Activated T-helper 1 cell treated with Interleukin-2 at 50 U/mL for 16 hours (primary cell): ENCODE measurements at places on chromosomes 13 and 19.

- DNase-seq = peak; percentile 70
These were observed 22.6 kb downstream of the FBXL12 start for GRCh38 chr19:9796113-9796773.

GRCh38 chr13:93080587-93080986 lies 146.0 kb upstream of the GPC6 start:
- DNase-seq = no peak

GRCh38 chr19:55251341-55252081 lies 7.3 kb downstream of the PPP6R1 start:
- no peak for DNase-seq

- no peak for DNase-seq
These were observed 15.8 kb downstream of the PLIN4 start for GRCh38 chr19:4502282-4503131.

- no peak for DNase-seq
These were observed 68.8 kb downstream of the LMO7 start for GRCh38 chr13:75704927-75705288.

DNA sequence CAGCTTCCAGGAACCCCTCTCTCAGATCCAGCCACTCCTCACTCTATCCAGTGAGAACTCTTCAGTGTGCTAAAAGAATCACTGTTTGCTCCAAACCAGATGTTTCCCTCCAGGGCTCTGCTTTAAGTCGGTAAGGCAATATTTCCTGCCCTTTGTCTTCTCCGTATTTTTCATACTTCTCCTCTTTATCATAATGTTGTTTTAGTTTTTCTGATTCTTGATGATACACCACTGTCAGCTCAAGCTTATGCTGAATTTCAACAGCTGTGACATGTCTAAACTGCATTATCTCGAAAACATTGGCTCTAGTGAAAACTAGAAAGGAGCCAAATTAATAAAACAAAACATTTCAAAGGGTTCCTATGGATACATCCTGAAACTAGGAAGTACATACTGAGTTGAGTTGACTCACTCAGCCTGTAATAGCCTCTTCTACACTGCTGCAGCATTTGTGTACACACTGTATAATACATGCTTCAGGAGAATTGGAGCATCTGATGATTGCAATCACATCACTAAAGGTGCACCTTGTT lies 39.8 kb downstream of the GPR180 start:
- no peak for DNase-seq

- no peak for DNase-seq
These were observed 7.0 kb downstream of the BLVRB start for GRCh38 chr19:40458597-40458974.

GRCh38 chr13:40552895-40553294 lies 113.5 kb downstream of the FOXO1 start:
- DNase-seq = no peak

- DNase-seq = no peak
These were observed 23.7 kb upstream of the TFDP1 start for GRCh38 chr13:113560645-113561416.

DNA sequence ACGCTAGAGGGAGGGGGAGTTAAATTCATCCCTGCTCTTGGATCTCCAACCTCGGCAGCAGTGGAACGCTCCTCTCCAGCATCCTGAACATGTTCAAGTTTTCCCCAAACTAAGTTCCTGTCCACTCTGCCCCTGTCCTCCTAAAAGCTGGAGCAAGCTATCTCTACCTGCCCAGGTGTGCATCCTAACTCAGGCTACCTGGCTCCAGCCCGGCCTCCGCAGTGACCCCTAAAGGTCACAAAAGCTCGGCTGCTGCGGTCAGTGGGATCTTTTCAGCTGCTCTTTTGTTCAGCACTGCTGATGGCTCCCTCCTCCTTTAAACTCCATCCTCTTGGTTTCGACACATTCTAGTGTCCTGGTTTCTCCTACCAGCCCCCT lies 1.4 kb downstream of the DCUN1D2 start:
- no peak for DNase-seq

DNA sequence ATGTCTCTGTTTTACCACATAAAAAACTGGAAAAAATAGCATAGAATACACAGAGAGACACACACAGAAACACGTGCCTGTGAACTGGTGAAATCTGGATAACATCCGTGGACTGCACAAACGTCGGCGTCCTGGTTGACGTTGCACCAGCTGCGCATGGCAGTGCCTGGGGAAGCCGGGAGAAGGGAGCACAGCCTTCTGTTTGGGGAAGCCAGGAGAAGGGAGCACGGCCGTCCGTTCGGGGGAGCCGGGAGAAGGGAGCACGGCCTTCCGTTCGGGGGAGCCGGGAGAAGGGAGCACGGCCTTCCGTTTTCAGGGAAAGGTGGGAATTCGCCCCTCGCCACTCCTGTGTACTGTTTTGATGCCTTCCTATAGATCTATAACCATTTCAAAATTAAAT lies 63.8 kb upstream of the C13orf46 start:
- DNase-seq = no peak

DNA sequence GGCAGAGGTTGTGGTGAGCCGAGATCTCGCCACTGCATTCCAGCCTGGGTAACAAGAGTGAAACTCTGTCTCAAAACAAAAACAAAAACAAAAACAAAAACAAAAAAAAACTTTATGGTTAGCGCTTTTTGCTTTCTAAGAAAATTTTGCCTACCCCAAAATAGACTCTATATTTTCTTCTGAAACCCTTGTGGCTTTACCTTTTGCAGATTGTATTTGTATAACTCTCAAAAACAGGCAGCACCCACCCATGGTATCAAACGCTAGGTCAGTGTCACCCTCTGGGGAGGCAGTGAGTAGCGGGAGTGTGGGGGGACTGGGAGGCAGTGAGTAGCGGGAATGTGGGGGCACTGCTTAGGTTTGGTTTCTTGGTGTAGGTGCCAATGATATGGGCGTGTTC lies 7.5 kb upstream of the SLC39A3 start:
- DNase-seq = no peak

DNA sequence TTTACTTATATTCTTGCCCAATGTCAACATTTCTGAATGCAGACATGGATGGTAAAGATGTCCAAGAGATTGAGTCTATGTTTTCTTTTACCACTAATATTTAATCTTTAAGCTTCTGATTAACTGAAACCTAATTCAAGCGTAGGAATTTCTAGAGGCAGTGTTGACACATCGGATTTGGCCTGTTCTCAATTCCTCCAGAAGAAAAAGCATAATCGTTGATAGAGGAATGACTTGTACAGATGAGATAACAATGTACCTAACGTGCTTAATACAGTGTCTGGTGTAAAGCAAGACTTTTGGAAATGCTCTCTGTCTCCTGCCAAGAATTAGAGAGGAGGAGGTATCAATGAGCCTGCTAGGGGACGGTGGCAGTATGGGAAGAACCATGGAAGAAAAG lies 35.2 kb downstream of the SLC15A1 start:
- DNase-seq = no peak

GRCh38 chr19:15282311-15282705 lies 50.0 kb downstream of the BRD4 start:
- DNase-seq = no peak

GRCh38 chr19:39401549-39402345 lies 4.9 kb upstream of the ZFP36 start:
- DNase-seq = peak; percentile 77

DNA sequence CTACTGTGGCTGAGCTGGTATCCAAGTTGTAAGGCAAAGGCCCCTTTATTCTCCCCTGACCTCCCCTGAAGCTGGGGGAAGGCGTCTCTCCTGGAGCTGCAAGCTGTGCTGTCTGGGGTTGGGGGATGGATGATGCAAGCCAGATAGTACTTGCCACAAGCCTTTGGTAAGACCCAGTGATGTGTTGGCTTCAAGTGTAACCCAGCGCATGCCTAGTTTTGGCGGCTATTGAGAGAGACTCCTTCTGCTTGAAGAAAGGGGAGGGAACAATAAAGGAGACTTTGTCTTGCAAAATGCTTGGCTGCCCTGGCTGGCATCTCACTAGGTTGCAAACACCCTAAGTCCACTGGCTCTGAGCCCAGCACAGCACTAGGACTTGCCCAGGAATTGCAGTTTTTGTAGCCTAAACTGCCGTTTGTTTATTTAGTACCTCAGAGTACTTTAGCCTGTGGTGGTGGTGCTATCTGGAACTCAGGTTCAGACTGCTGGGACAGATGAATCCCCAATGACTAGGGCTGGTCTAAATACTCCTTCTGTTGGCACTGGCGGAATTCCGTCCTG lies 108.2 kb downstream of the TNFSF13B start:
- DNase-seq = no peak

DNA sequence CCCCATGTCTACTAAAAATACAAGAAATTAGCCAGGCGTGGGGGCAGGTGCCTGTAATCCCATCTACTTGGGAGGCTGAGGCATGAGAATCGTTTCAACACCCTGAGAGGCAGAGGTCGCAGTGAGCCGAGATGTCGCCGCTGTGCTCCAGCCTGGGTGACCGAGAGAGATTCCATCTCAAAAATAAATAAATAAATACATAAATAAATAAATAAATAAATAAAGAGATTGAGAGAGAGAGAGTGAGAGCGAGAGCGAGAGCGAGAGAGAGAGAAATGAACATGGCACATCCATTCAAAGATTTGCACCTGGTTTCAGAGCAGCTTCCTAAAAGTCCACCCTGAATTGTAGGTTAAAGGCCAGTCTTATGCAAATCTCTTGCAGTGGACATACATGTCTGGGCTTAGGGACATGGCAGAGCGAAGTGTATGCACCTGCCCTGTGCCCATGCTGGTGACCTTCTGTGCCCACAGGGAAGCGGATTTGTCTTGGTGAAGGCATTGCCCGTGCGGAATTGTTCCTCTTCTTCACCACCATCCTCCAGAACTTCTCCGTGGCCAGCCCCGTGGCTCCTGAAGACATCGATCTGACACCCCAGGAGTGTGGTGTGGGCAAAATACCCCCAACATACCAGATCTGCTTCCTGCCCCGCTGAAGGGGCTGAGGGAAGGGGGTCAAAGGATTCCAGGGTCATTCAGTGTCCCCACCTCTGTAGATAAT lies 42.3 kb upstream of the CYP2B6 start:
- no peak for DNase-seq

DNA sequence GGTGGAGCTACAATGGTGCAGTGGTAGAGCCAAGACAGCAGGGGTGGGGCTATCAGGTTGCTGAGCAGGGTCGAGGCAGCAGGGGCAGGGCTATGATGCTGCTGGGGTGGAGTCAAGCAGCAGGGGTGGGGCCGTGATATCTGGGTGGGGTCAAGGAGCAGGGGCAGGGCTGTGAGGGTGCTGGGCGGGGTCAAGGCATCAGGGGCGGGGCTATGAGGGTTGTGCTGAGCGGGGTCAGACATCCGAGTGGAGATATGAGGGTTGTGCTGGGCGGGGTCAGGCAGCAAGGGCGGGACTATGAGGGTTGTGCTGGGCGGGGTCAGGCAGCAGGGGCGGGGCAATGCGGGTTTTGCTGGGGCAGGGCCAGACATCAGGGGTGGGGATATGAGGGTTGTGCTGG lies 14.7 kb downstream of the HCN2 start:
- no peak for DNase-seq

- DNase-seq = no peak
These were observed 1.2 kb upstream of the PLEKHF1 start for GRCh38 chr19:29663861-29664752.

DNA sequence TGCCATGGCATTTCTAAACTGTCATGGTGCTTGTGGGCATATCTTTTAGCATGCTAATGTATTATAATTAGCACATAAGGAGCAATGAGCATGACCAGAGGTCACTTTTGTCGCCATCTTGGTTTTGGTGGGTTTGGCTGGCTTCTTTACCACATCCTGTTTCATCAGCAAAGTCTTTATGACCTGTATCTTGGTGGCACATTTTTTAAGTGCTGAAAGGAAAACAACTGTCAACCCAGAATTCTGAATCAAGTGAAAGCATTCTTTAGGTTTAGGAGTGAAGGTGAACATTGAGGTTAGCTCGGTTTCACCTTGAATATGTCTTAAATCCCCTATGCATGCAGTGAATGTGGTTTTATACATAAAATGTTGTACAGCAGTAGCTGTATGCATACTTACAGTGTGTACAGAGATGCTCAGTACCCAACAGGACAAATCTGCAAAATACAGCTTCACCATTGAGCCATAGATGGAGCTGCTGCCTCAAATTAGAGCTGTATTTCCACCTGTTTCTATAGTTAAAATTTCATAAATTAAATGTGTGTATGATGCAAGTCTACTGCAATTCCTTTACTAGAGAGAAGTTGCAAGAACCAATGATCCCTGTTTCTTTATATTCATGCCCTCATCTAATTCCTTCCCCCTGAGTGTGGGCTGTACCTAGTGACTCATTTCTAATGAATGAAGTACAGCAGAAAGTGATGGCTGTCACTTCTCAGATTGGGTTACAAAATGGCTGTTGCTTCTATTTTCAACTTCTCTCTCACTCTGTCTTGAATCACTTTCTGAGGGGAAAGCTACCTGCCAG lies 25.2 kb upstream of the IGSF23 start:
- DNase-seq = no peak

GRCh38 chr13:20136781-20137703 lies 23.8 kb downstream of the GJA3 start:
- no peak for DNase-seq

GRCh38 chr13:26594363-26594762 lies 36.9 kb downstream of the WASF3 start:
- no peak for DNase-seq

DNA sequence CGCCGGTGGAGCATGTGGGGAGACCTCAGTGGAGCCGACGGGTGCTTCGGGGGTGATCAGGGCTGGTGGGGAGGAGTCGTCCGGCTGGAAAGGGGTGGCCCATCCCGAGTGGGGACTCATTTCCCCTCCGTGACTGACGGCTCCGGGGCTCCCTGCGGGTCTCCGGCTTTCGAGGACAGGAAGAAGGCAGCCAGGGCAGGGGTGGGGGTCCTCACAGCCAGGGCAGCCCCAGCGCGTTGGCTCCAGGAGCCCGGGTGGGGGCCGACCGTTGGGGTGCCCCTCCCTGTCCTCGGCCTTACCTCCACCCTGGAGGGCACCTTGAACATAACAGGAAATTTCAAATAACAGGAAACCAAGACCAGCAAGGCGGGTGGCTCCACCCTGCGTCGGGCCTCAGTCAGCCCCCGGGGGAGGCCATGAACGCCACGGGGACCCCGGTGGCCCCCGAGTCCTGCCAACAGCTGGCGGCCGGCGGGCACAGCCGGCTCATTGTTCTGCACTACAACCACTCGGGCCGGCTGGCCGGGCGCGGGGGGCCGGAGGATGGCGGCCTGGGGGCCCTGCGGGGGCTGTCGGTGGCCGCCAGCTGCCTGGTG lies at the start of gene S1PR4:
Gene S1PR4, plus strand, starts transcription at position 393 of the 596 bp plus-strand sequence. Its CDS starts 24 bp downstream, at position 417.
- peak; percentile 68 for DNase-seq

DNA sequence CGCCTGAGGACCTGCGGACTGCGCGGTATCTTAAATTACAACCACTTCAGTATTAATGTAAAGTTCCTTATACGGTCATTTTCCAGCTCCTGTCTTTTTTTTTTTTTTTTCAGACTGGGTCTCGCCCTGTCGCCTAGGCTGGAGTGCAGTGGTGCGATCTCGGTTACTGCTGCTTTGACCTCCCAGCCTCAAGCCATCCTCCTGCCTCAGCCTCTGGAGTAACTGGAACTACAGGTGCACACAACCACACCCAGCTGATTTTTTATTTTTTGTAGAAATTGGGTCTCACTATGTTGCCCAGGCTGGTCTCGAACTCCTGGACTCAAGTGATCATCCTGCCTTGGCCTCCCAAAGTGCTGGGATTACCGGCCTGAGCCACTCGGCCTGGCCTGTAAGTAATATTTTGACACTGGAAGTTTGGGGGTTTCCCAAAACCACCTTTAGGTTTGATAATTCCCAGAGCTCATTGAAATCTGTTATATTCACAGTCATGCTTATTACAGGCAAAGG lies 406 bp upstream of the EID2B start:
- DNase-seq = no peak

GRCh38 chr13:57558051-57558467 lies 73.5 kb upstream of the PCDH17 start:
- no peak for DNase-seq
